Smooth muscle cell of the pulmonary artery (primary cell): ENCODE measurements at places on chromosomes 5 and 9. TPM values are rescaled to one million over a fixed set of nuclear protein-coding genes. Genes with fewer than 3 reads are reported as not detected.

The ENTPD2 gene
- total RNA-seq = not detected in 2 replicates

The ARSK gene
- 15.0 and 28.6 TPM in 2 replicates for total RNA-seq

The ADGRD2 gene
- not detected in 2 replicates for total RNA-seq

The POU5F2 gene
- total RNA-seq = 1.1 and 1.2 TPM in 2 replicates

The LCN1 gene
- 0.20 and 0.43 TPM in 2 replicates for total RNA-seq

The SPINK4 gene
- total RNA-seq = 0.91 TPM in 1 of 2 replicates, not detected in the other

The HTR1A gene
- total RNA-seq = not detected in 2 replicates

The SCGB3A1 gene
- total RNA-seq = not detected in 2 replicates

The DAPK1 gene
- total RNA-seq = 13.0 and 31.8 TPM in 2 replicates

The MAMDC4 gene
- 4.6 and 6.5 TPM in 2 replicates for total RNA-seq

The ITK gene
- not detected in 2 replicates for total RNA-seq

The EIF4E1B gene
- total RNA-seq = not detected in 2 replicates

The CCNJL gene
- 0.52 and 1.4 TPM in 2 replicates for total RNA-seq

The LCN10 gene
- total RNA-seq = 0.33 TPM in 1 of 2 replicates, not detected in the other

The RHOBTB3 gene
- 120 and 154 TPM in 2 replicates for total RNA-seq

The FCN2 gene
- not detected in 2 replicates for total RNA-seq

The C6 gene
- total RNA-seq = 0.26 TPM in 1 of 2 replicates, not detected in the other

The TTC23L gene
- total RNA-seq = not detected in 2 replicates

The CD72 gene
- total RNA-seq = 0.46 and 0.78 TPM in 2 replicates

The FGF1 gene
- total RNA-seq = 4.1 and 10.4 TPM in 2 replicates

The PCDHA3 gene
- 0.20 and 0.39 TPM in 2 replicates for total RNA-seq

The SAPCD2 gene
- 2.7 and 3.7 TPM in 2 replicates for total RNA-seq

The FLT4 gene
- 0.03 and 0.33 TPM in 2 replicates for total RNA-seq

The GPX8 gene
- 110 and 162 TPM in 2 replicates for total RNA-seq

The DMRTA1 gene
- total RNA-seq = 0.13 and 0.66 TPM in 2 replicates

The EXD3 gene
- 11.5 and 14.7 TPM in 2 replicates for total RNA-seq

The PPP1R26 gene
- total RNA-seq = 13.4 and 15.6 TPM in 2 replicates

The TAF11L5 gene
- total RNA-seq = not detected in 2 replicates

The IL13 gene
- total RNA-seq = not detected in 2 replicates

The IFNK gene
- total RNA-seq = not detected in 2 replicates

The TNFSF8 gene
- total RNA-seq = not detected in 2 replicates

The DAP gene
- total RNA-seq = 70.2 and 79.2 TPM in 2 replicates

The DAB2 gene
- total RNA-seq = 135 and 168 TPM in 2 replicates

The CCNI2 gene
- total RNA-seq = not detected in 2 replicates

The SH3TC2 gene
- total RNA-seq = 2.4 and 3.1 TPM in 2 replicates

The FOCAD gene
- 80.5 and 88.1 TPM in 2 replicates for total RNA-seq
